AG09319 (cell line): ENCODE measurements at places on chromosomes 12 and 14.

GRCh38 chr12:104672501-104673265 is 215.9 kb downstream of the CHST11 start:
- DNase-seq: no peak

DNA sequence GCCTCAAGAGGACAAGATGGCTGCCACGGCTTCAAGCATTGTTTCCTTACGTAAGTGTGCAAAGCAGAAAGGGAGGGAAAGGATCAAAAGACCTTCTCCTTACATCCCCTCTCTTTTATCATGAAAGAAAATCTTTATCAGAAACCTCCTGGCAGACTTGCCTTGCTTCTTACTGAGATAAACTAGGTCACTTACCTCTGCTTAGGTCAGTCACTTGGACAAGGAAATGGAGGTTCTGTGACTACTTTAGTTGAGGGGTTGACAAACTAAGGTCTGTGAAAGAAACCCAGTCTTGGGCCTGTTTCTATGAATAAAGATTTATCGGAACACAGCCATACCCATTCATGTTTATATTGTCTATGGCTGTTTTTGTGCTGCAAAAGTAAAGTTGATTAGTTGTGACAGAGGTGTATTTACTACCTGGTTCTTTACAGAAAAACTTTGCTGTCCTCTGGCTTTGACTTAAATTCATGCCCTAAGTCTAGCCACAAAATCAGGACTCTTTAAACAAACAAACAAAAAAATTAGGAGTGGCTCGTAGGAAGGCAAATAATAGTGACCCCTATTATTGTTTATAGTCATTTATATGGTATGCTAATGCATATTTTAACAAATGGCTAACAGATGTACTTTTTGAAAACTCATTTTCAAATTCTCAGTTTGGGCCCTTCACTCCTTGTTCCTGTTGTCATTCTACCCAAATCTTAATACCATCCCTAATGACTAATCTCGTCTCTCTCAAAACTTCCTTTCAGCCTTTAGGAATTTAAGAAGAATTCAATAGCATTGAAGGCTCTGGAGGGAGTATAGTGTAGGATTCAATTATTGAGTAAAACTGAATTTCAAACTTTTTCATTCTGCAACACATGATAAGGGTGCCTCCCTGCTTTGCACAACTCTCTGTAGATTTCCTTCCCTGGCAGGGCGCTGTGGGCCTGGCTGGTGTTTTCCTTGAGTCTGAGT is 42.0 kb upstream of the ATP2B1 start:
- peak; percentile 80 for DNase-seq

- no peak for DNase-seq
These were observed 1.0 kb downstream of the SERPINA5 start for GRCh38 chr14:94582199-94582750.

- DNase-seq: no peak
These were observed 217.7 kb downstream of the SLC15A4 start for GRCh38 chr12:128606051-128606450.

DNA sequence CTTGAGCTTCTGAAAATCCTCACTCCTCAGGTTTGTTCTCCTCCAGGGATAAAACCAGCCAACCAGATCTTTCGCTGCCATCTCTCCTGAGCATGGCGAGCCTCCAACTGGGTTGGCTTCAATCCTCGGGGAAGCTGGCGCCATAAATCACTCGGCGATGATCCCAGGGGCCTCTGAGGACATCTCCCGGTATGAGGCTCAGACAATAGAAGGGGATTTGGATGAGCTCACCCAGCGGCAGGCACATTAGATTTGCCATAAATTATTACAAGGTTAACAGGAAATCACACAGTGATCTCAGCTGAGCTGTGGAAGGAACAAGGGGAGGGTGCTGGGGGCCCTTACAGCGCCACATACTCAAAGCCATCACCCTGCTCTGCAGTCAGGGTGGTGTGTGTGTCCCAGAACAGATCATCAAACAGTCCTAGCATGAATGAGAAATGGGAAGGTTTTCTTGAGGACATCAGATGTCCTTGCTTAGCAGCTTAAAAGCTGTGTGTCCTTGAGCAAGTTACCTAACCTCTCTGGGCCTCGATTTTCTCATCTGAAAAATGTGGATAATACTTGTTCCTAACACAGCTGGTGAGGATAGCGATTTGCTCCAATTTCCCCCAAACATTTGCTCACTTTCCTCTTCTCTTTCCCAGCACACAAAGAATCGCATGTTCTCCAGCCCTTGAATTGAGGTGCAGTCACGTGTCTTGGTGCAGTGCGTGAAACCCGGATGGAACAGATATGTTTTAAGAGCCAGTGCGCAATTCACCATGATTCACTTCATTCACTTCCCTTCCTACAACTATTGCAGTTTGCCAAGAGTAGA is 142.8 kb downstream of the SCARB1 start:
- no peak for DNase-seq

GRCh38 chr12:131919366-131920156 is 9.5 kb upstream of the PUS1 start:
- DNase-seq: no peak

- no peak for DNase-seq
These were observed 50.9 kb upstream of the PPFIA2 start for GRCh38 chr12:81809829-81810595.

GRCh38 chr12:810671-811415 is 58.5 kb downstream of the WNK1 start:
- no peak for DNase-seq

- DNase-seq: no peak
These were observed 77.3 kb downstream of the DAAM1 start for GRCh38 chr14:59265808-59266207.

- DNase-seq: no peak
These were observed 1.4 kb upstream of the TMEM132C start for GRCh38 chr12:128265566-128265965.

DNA sequence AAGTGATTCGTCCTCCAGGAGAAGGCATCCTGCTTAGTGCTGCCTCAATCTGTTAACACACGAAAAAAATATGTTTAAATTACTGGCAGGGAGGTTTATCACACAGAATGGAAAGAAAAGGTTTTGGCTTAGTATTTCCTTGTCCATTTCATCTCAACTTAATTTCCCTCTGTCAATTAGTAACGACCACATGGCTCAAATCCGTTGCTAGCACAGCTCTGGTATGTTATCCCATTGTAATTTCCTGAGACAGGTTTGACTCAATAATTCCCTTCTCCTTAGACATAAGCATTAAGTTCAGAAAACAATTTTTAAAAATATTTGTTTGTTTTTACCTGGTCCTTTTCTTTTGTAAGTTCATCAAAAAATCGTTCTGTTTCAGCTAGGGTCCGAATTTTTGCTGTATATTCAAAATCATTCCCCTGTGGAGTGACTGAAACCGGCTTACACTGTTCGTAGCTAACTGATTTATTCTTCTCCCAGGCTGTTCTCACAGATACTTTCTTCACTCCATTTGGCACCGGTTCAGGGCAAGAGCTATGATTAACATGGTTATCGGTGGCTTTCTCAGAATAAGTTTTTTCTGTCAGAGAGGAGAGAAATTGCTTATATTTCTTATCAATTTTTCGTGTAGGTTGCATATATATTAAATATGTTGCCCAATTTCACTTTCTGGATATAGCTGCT is 10.1 kb upstream of the PITPNM2 start:
- DNase-seq: no peak

DNA sequence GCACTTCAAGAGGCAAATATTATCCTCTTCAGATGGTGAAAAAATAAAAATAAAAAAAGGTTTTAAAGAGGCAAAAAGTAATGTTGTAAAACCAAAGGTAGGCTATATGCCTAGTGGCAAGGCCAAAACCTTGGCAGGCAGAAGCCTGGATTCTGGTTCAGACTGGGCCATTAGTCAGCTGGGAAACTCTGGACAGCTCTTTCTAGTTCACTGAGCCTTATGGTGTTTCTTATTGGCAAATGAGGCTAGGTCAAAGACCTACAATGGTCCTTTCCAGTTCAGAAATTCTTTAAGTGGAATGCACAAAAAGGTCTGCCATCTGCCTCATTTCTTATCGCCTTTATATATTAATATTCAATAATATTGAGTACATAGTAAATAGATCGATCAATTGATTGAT is 44.6 kb downstream of the PTPRB start:
- no peak for DNase-seq

GRCh38 chr12:49220972-49221371 is 32.1 kb upstream of the TUBA1A start:
- no peak for DNase-seq

DNA sequence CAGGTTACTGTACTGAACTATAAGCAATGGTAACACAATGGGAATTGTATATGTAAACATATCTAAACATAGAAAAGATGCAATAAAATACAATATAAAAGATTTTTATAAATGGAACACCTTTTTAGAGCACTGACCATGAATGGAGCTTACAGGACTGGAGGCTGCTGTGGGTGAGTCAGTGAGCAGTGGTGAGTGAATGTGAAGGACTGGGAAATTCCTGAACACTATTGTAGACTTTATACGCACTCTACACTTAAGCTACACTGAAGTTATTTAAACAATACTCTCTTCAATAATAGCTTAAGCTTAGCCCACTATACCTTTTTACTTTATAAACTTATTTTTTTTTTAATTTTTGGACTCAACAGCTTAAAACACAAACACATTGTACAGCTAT is 313.5 kb downstream of the KCNC2 start:
- no peak for DNase-seq

- DNase-seq: no peak
These were observed 144.1 kb upstream of the AMIGO2 start for GRCh38 chr12:47223848-47224213.

DNA sequence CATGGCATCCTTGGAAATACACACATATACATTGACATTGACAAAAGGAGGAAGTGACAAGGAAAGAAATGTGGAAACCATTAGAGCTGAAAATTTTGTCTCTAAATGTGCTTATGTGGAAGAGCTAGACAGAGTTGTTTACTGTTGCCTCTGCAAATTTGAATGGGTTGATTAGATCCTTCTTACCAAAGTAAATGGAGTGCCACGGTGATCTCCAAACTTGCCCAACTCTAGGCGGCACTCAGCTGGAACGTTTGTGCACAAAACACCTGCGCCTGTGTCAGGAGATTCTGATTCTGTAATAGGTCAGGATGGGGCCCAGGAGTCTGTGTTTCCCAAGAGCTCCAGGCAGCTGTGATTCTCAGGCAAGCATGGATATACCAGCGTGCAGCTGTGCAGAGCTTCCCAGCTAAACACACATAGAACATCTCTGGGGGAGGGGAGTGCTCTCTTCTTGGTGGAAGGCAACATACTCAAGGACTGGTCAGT is 77.8 kb upstream of the BDKRB2 start:
- DNase-seq: no peak

DNA sequence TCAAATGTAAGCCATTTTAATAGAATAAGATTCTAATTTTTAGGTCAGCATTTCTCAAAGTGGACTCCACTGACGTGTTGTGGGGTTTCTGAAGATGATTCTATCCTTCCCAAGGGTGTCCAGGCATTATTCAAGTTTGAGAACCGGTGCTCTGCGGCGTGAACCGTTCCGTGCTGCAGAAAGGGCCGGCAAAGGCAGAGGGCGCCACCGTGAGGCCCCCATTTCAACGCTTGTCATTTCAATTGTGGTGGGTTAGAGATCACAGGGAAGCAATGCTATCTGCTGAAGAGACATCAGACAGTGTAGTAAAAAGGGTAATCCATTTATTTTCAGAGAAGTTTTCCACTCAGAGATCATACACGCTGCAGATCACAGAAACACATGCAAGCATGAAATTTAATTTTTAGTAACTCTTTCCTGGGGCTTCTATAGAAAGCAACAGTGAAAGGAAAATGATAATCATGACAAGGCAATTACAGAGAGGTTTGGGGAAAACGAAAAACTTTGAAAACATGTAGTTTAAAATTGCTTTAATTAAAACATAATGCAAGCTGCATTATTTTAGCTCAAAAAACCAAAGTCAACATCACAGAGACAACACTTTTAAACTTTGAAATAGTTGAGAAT is 201.7 kb downstream of the EXOC5 start:
- no peak for DNase-seq
